ENCODE measurements at places on chromosomes 7 and 10.

- DNase-seq, result no peak
Measured at GRCh38 chr10:104485632-104486031, 132.0 kb downstream of the CFAP58 start.

DNA sequence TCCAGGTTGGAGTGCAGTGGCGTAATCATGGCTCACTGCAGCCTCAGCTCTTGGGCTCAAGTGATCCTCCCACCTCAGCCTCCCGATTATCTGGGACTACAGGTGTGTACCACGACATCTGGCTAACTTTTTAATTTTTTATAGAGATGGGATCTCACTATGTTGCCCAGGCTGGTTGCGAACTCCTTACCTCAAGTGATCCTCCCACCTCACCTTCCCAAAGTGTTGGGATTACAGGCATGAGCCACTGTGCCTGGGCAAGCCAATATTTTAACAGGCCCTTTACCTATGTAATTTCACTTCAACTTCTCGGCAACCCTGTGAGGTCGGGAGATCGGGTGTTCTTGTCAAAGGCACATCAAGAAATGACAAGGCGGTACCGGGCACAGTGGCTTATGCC is 146.3 kb downstream of the CUX1 start:
- no peak for DNase-seq

GRCh38 chr7:122768827-122769226 is 66.1 kb upstream of the RNF148 start:
- DNase-seq, result no peak

DNA sequence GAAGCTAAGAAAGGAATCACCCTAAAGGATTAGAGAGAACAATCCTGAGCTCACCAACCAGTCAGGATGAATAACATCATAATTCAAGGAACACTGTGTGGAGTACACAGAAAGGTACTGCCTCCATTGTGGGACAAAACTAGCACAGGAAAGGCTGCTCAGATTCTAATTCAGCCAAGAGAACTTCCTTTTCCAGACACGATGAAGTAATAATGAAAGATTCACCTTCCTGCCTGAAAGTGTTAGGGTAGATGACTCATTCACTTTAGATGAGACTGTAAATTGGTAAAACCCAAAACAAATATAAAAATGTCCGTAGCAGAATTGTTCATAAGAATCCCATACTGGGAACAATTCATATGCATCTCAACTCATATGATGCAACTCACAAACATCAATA is 167.2 kb downstream of the CDC14C start:
- no peak for DNase-seq

DNA sequence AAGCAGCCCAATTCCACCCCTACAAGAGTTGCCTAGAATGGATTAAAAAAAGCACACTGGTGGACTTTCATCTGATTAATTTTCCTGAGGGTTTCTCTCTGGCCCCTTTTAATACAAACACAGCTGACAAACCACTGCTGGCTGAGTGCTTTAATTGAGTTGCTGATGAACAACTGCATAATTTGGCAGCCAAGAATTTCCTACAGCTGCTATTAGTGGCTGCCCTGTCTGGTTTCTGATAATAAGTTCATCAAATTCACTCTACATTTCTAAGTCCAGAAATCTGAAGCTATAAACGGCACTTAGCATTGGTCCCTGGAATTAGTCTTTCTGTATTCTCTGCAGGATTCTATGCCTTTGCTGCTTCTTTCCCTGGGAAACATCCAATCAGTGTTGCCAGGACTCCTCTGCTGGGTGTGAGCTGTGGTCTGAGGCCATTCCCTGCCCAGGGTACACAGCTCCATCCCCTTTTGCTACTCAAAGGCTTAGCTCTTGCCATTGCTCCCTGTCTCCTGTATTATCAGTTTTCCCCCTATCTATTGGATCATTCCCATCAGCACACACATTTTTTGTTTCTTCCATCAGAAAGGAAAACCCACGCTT is 110.6 kb downstream of the LSM5 start:
- DNase-seq, result no peak

GRCh38 chr10:66931949-66932343 is 6.1 kb downstream of the LRRTM3 start:
- DNase-seq, result no peak

DNA sequence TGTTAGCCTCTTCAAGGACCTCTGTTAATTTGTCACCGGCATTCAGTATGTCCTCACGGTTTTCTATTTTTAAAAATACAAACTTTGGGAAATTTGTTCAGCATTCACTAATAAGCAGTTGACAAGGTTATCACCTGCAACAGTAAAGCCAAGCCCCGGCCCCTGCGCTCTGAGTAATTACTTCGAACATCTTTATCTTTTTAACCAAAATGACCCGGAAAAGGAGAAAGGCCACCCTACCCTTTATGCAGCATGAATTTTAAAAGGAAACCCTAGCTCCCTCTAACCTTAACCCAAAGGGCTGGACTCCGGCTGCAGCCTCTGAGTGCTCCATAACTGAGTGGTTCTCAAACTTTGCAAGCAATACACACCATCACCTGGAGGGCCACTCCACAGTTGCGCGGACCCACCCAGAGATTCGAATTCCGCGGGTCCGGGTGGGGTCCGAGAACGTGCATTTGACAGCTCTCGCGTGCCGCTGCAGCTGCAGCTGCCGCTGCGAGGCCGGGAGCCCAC is 940 bp downstream of the NSMCE4A start:
- no peak for DNase-seq

GRCh38 chr10:92480413-92480812 is 93.5 kb downstream of the IDE start:
- DNase-seq, result no peak

DNA sequence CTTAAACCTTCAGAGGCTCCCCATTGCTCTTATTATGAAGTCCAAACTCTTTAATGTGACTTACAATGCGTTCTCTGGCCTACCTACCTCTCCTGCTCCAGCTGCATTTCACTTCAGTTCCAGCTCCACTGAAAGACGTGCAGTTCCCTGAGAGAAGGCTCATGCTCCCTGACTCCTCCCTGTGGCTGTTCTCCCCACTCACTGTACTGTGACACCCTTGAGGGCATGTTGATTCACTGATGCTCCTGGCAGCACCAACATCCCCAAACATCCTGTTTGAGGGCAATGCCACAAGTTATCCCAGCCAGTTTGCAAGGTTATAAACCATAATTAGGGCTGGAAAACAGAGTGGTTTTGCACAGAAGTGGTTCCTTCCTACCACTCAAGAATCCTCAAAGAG is 111.2 kb downstream of the LSM5 start:
- no peak for DNase-seq

GRCh38 chr7:42727451-42727850 is 184.4 kb downstream of the C7orf25 start:
- no peak for DNase-seq

GRCh38 chr10:729213-729612 is 39.7 kb upstream of the DIP2C start:
- DNase-seq, result no peak

- no peak for DNase-seq
Measured at GRCh38 chr10:33229949-33230267, 104.6 kb downstream of the NRP1 start.

GRCh38 chr7:34165927-34166550 is 260.7 kb downstream of the BMPER start:
- no peak for DNase-seq

- no peak for DNase-seq
Measured at GRCh38 chr10:61835946-61836887, 65.3 kb upstream of the ARID5B start.

GRCh38 chr10:103696411-103697145 is 158.8 kb downstream of the SH3PXD2A start:
- DNase-seq, result no peak

GRCh38 chr10:116706281-116706680 is 36.1 kb downstream of the HSPA12A start:
- no peak for DNase-seq

DNA sequence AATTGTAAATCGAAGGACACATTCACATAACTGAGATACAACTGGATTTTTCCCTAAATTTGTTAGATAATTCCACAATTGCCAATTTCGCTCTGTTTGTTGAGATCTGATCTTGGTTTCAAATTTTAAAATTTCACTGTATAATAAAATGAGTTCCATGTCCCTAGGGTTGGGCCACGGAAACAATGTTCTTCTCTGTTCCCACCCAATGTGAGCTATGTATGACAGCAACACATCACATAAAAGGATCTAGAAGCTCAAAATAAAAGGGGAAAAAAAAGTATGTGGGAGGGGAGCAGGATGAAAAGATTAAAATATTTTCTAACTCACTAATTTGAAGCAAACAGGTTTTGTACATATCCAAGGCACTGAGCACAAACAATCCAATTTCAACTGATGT is 287.8 kb upstream of the MKLN1 start:
- DNase-seq, result no peak

- DNase-seq, result no peak
Measured at GRCh38 chr10:48533951-48534720, 70.7 kb downstream of the ARHGAP22 start.
